ENCODE measurements at places on chromosomes 6 and 20.

- DNase-seq, result no peak
Observed at GRCh38 chr6:97697456-97697855, 414.4 kb upstream of the MMS22L start.

DNA sequence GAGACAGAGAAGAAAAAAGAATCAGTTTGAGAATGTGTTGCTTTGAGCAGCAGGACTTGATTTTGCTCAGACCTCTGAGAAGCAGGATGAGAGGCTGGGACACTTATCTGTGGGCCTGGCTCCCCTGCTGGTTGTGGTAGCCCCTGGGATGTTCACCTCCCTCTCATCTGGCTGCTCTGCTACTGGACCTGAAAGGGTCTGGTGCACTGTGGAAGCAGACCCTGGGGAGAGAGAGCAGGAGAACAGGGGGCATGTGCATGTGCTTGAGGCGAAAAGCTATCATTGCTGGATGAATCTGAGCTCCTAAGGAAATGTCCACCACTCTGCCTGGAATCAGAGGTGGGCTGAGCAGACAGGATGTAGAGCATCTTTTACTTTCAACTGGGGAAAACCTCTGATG lies 161.1 kb downstream of the SCP2D1 start:
- DNase-seq, result no peak

DNA sequence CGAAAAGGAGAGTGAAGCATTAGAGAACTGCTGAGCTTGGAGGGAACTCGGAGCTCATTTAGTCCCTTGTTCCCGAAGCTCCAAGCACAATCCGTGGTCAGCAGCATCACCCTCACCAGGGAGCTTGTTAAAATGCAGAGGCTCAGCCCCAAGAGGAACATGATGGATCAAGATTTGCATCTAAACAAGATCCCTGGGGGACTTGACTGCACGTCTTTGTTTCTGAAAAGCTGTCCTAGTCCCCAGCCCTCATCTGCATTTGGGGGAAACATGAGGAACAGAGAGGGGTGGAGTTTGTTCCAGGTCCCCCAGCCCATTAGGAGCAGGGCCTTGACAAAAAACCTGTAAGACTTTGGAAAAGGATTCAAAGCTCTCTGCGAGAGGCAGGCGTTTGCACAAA lies 4.1 kb upstream of the LBP start:
- no peak for DNase-seq

DNA sequence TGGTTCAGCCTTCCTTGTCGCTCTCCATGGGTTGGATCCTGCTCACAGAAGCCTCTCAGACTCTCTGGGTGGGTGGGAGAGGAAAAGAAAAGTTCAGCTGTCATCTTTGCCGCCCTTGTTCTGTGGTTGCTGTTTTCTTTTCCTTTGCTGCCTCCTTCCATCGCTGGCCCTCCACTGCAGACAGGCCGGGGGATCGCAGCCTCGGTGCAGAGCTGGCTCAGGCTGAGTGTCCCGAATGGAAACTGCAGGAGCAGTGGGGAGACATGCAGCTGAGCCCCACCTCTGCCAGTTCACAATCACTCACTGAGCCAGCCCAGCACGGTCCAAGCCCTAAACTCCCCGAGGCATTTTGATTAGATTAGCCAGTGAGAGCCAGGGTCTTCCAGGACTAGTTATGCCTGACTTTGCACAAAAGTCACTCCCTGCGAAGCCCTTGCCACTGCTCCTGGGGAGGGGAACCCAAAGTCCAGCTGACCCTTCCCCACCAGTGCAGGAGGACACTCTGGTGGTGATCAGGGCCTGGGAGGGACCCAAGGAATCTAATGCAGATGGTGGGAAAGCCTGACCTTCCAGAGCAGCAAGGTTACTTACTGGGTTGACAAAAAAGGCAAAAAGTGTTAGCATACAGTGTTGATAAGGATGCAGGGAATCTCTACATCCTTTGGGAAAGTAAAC lies 14.0 kb downstream of the NRN1 start:
- no peak for DNase-seq

DNA sequence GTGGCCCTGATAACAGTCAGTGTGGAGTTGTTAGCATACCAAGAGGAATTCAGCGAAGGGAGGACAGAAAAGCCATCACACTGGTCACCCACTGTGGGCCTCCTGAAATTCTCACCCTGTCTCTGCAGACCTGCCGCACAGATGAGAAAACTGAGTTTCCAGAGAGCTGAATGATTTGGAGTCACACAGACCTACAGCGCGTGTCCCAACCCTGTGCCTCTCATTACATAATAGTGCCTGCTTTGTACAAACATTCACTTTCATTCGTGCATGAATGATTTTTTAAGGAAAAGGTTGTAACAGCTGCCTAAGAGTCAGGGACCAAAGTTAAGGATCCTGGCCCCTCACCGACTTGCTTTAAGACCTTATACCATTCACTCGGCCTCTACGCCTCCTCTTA lies 62.7 kb downstream of the THBS2 start:
- DNase-seq, result no peak

DNA sequence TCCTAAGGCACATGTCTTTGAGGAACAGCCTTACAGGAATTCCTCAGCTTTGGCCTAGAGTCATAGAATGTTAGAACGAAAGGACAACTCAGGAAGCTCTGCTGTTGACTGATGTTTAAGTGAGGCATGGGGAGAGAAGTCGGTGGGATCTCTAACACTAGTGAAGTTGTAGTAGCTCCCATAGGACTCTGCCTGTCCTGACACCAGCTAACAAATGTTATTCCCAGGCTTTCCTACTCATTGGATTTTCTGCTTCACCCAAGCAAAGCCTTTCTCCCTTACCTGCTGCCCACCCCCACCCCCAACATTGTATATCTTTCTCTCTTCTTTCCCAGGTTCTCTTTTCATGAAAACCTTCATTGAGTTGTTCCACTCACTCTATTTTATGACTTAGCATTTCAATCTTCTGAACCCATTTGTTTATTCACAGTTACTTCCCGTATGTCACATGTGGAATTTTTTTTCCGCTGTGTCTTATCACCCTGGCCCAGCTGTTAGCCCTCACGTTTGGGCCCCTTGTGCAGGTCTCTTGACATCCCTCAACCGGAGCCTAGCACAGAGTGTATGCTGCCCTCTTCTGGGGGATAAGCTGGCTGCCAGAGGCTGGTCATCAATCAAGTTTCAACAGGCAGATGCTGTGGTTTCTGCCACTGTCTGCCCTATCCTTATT lies 39.2 kb upstream of the RNF8 start:
- no peak for DNase-seq

DNA sequence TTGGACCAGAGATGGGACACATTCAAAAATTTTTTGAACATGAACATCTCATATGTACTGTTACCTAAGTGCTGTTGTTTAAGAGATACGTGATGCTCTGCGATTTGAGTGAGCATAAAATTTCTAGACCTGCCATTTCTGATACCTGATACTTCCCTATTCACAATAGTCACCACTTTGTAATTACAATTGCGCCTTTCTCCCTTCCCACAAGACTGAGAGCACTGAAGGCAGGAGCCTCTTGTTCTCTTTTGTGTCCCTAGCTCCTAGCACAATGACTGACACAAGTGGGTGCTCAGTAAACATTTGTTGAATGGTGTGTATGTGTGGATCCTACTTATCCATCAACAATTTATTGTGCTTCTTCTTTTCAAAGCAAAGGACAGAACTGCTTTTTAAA lies 92.8 kb upstream of the TMEM30A start:
- no peak for DNase-seq

DNA sequence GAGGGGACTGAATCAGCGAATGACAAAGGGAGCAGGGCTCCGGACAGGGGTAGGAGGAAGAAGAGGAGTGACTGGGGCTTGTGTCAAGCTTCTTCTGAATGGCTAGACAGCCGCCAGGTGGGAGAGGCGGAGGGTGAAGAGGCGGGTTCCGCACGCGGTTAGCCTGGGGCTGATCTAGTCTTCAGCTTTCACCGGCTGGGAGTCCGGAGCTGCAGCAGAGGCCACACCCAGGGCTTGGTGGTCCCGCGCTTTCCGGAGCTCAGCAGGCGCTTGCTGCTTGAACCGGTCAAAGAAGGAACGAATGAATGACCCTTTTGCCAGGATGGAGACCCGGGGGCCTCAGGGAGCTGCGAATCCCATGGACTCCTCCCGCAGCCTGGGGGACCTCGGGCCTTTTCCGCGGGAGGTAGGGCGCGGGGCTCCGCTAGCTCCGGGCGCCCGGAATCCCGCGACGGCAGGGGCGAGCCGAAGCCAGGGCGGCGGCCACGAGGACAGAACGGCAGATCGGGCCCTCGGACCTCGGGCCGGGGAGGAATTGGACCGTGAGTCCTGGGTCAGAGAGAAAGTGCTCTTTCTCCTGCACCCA lies at the start of gene C6orf141:
C6orf141 (plus strand) TSS at position 177 of the 586 bp plus-strand sequence; CDS start at position 302, 125 bp downstream.
- DNase-seq, result no peak

DNA sequence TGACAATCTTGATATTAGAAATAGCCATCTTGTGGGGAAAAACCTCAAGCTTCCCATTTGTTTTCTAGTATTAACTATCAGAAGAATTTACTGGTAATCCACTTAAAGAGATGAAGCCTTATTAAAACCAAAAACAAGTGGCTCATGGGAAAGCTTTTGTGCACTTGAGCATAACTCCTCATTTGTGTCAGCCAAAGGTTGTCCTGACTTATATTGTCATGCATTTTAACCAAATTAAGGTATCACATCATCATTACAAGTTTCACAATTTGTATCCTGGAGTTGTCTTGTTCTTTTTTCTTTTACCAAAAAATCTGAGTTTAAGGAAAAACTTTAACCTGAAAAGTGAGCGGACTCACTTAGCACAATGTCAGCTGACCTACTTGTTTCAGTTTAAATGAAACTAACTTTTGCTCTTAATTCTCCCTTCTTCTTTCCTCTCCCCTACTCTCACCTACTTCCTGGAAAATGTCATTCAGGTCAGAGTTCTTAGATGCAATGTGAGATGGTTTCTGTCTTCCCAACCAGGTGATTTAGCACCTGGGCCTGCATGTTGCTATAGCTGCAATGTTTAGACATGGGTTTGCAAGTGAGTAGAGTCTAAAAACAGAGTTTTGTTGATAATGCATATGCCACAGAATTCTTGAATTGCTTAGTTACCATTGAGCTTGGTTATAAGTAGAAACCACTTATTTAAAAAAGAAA lies 82.8 kb downstream of the TNFAIP3 start:
- no peak for DNase-seq

- DNase-seq, result no peak
Observed at GRCh38 chr6:41546475-41546865, 289 bp downstream of the FOXP4 start.

DNA sequence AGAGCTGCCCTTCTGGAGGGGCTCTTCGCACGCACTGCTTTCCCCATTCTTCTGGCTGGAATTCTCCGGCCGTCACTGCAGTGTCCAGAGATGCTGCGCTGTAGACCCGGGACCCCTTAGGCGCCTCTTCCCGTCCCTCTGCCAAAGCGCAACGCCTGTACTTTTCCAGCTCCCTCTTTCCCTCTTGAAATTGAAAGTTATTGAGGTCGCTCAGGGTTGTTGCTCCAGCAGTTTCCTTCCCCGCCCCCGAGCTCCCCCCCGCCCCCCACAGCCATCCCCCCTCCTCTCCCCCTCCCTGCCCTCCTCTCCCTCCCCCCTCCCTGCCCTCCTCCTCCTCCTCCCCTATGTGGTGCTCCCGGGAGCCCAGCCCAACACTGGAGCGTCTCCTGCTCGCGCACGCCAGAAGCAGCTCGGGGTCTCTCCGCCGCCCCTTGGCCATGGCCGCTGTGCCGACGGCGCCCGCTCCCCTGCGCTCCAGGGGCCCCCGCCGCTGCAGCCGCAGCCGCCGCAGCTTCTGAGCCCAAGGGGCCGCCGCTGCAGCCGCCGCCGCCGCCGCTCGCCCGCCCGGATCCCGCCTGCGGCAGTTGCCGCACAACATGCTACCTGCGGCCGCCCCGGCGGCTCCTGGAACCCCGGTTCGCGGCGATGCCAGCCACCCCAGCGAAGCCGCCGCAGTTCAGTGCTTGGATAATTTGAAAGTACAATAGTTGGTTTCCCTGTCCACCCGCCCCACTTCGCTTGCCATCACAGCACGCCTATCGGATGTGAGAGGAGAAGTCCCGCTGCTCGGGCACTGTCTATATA lies at the start of gene RSPO3:
RSPO3 (plus strand) TSS at position 374 of the 804 bp plus-strand sequence. CDS start 522 bp downstream, outside the sequence.
- no peak for DNase-seq

DNA sequence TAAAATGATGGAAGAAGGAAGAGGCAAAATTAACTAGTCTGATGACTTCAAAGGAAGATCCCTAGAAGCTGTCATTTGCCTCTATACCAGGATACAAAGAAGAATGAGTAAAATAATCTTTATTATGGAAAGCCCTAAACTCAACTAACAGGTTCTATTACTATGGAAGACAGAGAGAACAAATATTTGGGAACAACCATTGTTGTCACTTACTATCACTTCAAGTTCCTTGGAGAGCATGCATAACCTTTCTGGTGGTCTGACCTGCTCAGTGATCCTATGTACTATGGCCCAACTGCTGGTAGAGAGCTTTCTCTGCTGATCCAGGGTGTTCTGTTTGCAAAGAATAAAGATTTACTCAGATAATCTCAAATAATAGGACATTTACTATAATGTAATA lies 62.8 kb upstream of the TASP1 start:
- DNase-seq, result no peak

- no peak for DNase-seq
Observed at GRCh38 chr6:168686029-168686738, 245.2 kb downstream of the SMOC2 start.

- DNase-seq, result no peak
Observed at GRCh38 chr20:17912916-17913315, 55.7 kb downstream of the SNX5 start.

DNA sequence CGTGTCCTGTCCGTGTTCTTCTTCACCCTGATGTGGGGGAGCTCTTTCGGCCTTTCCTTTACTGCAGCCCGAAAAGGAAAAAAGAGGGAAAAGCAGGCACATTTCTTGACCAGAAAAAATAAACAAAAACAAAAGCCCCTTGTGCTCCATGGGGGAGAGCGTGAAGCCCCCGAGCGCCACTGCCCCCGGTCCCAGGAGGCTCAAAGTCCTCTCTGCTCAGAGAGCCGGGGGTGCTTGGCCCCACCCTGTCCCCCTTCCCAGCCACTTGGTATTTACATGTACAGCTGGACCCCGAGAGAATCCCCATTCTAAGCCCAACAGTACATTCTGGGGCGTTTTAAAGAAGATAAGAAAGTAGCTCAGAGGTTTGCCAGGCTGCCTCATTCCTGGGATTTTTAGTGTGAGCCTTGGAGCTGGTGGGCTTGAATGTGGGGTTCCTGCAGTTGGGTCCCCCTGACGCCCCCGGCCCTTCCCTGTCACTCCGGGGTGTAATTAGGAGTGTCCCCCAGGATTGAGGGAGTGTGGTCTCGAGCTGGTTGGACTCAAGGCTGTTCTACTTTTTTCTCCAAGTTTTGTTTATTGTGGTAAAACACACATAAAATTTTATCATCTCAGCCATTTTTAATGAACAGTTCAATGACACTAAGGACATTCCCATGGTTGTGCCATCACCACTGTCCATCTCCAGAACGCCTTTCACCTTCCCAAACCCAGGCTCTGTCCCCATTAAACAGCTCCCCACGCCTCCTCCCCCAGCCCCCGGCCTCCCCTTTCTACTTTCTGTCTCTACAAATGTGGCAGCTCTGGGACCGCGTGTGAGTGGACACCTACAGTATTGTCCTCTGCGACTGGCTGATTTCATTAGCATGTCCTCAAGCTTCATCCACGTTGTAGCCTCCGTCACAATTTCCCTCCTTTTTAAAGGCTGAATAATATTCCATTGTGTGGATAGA lies 55.7 kb upstream of the BHLHE23 start:
- DNase-seq, result no peak
